A673 (cell line): ENCODE measurements at places on chromosomes 7 and 10.

DNA sequence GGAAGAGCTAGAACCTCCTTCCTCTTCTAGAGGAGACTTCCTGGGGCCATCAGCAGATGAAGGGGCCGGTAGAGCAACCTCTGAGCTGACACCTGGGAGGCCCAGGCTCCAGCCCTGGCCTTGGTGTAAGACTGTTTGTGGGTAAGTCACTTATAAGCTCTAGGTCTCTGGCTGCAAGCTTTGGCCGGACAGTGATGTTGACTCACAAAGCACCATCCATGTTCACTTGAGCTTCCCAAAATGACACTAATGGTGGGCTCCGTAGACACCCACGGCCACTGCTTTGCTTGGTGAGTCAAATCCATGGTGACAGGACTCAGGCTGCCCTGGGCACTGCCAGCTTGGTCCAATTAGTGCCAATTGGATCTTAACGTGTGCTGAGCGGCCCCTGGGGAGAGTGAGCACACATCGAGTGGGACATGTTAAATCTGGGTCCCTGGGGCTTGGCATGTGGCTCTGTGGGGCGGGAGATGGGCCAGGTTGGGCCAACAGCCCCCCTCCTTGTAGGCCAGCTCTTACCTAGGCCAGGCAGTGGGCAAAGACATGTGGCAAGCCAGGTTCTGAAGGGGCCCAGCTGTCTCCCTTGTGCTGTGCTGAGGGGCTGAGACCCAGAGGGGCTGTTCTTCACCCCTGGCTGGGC is 16.7 kb downstream of the NEURL1 start:
- no peak for DNase-seq

GRCh38 chr7:88281749-88282148 is 24.9 kb downstream of the STEAP4 start:
- no peak for DNase-seq

DNA sequence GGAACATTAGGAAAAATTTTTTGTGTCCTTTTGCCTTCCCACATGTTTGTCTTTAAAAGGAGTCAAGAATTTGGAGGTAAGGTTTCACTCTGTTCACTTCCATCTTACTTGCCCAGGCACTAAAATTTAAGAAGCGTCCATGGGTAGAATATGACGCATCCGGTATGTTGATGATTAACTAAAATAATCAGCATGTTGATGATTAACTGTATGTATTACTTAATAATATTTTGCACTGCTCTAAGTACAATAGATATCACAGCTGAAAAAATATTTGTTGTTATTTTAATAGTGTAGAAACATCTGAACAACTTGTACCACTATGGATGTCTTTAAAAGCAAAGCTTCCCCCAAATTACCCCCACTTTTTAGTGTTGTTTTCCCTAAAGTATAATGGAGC is 11.5 kb downstream of the ANKRD22 start:
- no peak for DNase-seq

DNA sequence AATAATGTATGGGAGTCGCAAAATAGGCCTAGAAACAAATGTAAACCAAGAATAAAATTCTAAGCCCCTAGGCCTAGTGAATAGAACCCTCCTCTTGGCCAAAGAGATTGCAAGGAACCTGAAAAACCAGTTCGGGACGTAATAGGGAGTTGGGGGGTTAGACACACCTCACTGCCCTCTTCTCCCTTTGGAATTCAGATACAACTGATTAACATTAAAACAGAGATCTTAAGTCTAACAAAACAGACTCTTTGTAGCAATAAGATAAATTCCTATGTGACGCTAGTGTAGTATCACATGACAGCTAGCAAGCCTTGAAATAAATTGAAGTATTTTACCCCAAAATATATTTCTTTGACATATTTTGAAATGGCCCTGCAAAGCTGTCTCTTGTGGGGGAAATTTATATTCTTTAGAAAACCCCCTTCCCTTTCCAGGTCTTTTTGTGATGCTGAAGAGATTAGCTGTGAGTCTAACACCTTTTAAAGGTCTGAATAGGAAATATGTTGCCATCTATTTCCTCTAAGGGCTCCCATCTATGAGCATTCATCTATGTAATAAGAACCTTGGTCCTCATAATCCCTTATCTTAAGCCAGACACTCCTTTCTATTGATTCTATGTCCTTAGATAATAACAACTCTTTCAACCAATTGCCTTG is 623.4 kb upstream of the NRG3 start:
- DNase-seq: no peak

GRCh38 chr7:18313965-18314364 is 181.6 kb upstream of the HDAC9 start:
- peak; percentile 9 for DNase-seq

DNA sequence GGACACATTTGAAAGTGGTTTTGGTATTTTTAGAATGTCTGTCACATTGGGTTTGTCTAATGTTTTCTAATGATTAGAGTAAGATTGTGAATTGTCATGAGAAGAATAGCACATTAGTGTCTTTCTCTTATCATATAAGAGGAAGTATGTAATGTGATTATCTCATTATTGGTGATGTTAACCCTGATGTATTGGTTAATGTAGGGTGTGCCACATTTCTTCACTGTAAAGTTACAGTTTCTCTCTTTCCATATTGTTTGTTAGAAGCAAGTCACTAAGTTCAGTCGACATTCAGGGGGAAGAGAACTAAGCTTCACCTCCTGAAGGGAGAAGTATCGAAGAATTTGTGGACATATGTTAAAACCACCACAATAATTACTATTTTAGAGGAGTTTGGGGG is 56.3 kb upstream of the DNAH11 start:
- DNase-seq: no peak

GRCh38 chr7:149375234-149376008 is 85.4 kb downstream of the ZNF777 start:
- no peak for DNase-seq
